ENCODE measurements at places on chromosomes 7 and 10.

GRCh38 chr7:77415823-77416620 lies at the start of gene GSAP:
Gene GSAP, minus strand, starts transcription at chr7:77416349. Its CDS starts 28 bp downstream, at chr7:77416321.
- no peak for DNase-seq

- no peak for DNase-seq
These were observed 17.9 kb downstream of the PDK4 start for GRCh38 chr7:95578299-95578855.

DNA sequence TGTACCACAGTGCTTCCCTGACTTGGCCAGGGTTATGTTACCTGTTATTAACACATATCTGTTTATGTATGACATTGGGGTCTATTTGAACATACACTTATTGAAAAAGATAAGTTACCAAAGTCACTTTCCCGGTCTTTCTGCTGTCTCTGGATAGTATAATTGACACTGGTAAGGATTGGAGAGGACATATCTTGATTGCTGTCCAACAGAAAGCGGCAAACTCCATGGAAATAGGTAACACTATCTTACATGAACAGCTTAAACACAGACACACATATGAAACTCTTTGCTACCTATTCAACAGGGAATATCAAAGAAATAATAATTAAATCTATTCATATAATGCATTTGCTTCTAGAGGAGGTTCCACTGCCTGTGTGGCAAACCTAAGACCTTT lies 282.5 kb upstream of the AOAH start:
- DNase-seq, result no peak

- DNase-seq, result no peak
These were observed 237.5 kb upstream of the HGF start for GRCh38 chr7:82007315-82007714.

GRCh38 chr10:44066527-44067255 lies 318.2 kb downstream of the CXCL12 start:
- DNase-seq, result no peak

DNA sequence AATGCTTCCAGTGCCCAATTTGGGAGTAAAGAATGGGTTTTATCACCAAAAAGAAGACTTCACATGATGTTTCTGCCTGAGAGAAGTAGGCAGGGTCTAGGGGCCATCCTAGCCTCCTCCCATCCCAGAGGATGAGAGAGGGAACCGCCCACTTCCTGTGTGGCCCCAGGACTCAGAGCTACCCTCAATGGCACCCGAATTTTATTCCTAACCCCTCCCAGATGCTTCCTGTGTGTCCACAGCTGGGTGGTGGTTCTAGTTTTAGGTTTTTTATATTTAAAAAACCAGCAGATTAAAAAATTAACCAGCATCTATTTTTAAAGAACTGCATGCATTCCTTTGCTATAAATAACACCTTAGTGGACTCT lies 583.5 kb downstream of the PTPRN2 start:
- no peak for DNase-seq

GRCh38 chr10:86061278-86062197 lies 305.1 kb downstream of the GRID1 start:
- no peak for DNase-seq
